ENCODE measurements at places on chromosomes 6 and 20. TPM values are rescaled to one million over a fixed set of nuclear protein-coding genes. Genes with fewer than 3 reads are reported as not detected.
A peak's percentile ranks its signal among the peaks of the same experiment; 100 is the strongest.

- DNase-seq: no peak
Measured at GRCh38 chr6:46104209-46104608, 25.6 kb upstream of the ENPP4 start.

DNA sequence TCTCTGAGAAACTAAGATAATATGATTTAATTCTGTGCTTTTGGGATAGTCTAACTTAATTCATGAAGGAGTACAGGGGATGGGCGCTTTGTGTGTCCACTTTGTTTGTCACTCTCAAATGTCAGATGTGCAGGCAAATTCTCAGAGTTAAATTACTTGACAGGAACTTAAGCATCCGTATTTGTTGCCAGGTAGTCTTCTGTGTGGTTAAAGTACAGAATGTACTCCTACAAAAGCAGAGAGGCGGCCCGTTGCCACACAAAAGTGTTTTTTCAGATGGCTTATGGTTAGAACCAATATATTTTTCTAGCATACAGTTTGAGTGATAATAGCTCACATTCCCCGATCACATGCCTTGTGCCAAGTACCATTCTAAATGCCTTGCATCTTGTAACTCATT, 234.4 kb downstream of the LAMA2 start:
- DNase-seq: no peak

- DNase-seq: peak; percentile 84
Measured at GRCh38 chr6:44223319-44224028, at the start of gene SLC29A1. SLC29A1 (plus strand) TSS chr6:44223595; CDS start chr6:44227314, 3,719 bp downstream.

DNA sequence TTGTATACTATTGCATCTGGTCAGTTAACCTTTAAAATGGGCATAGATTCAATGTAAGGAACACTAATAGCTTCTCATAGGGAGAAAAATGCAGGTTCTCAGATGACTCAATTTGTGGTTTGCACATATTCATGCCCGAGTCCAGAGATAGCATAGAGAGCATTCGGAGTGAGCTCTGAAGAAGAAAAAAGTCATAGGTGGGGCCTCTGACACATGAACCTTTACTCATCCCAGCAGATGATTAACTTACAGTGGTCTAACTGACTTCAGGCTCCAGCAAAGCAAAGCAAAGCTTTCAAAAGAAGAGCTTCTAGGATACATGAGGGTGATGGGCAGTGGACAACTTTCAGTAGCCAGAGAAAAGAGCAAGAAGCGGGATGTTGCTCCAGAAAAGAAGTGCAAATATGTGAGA, 55.3 kb upstream of the BTN3A2 start:
- DNase-seq: no peak

LINC00237 gene
- total RNA-seq: not detected

PTGIS gene
- total RNA-seq: 11.9 TPM

GGTLC1 gene
- total RNA-seq: 0.28 TPM

OLIG3 gene
- not detected for total RNA-seq

DNA sequence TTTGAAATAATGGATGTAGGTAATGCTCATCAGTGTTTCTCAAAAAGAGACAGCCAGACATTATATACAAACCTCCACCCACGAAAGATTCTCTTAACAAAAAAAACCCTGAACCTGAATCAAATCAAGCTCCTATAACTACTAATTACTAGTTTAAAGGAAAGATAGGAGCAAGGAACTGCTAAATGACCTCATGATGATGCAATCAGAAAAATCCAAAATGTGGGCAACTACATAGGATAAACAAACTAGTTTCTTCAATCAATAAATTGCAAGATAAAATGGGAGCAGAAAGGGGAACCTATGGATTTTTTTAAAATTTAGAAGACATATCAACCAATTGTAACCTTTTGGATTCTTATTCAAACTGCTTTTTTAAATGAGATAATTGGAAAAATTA, 43.2 kb upstream of the TMEM30A start:
- DNase-seq: no peak

SIRPB2 gene
- 0.09 TPM for total RNA-seq

CD2AP gene
- total RNA-seq: 17.3 TPM

- no peak for DNase-seq
Measured at GRCh38 chr6:169854813-169855212, 103.4 kb downstream of the ERMARD start.

GINS1 gene
- 0.38 TPM for total RNA-seq

MYLK4 gene
- total RNA-seq: 0.38 TPM

ERVFRD-1 gene
- 0.06 TPM for total RNA-seq

GRCh38 chr6:44642870-44643522, 255.5 kb downstream of the CDC5L start:
- no peak for DNase-seq

GRCh38 chr20:25259358-25259757, 11.5 kb downstream of the PYGB start:
- DNase-seq: no peak

TSPO2 gene
- total RNA-seq: not detected

TPBG gene
- total RNA-seq: 4.1 TPM

- DNase-seq: no peak
Measured at GRCh38 chr6:52183131-52183713, 3.0 kb upstream of the IL17A start.

- no peak for DNase-seq
Measured at GRCh38 chr20:56360133-56360907, 1.5 kb downstream of the FAM210B start.

DNA sequence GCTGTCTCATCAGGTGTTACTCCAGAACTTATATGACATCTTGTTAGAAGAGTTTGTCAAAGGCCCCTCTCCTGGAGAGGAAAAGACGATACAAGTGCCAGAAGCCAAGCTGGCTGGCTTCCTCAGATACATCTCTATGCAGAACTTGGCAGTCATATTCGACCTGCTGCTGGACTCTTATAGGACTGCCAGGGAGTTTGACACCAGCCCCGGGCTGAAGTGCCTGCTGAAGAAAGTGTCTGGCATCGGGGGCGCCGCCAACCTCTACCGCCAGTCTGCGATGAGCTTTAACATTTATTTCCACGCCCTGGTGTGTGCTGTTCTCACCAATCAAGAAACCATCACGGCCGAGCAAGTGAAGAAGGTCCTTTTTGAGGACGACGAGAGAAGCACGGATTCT, 43.7 kb upstream of the SMIM28 start:
- DNase-seq: no peak

AVP gene
- total RNA-seq: not detected

DNA sequence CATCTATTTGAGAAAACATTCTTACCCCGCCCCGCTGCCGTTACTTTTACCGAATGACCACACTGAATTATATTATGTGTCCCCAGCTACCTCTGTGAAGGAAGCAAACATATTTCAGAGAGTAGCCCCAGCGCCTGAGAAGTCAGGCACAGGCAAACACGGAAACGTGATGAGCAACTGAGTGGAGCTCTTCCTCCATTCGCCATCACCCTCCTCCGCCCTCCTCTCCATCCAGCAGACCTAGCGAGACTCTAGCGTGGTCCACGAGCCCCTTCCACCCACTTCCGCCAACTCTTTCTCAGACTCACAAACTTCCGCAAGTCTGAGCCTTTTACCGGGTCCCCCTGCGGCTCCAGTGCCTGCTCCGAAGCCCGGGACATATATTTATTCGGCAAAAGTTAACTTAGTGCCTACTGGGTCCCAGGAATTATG, 582 bp downstream of the SNRPB start:
- DNase-seq: peak; percentile 18

- no peak for DNase-seq
Measured at GRCh38 chr6:144659202-144660182, 374.4 kb downstream of the UTRN start.

- DNase-seq: no peak
Measured at GRCh38 chr6:127550403-127550802, 26.6 kb upstream of the C6orf58 start.

GRCh38 chr6:35391240-35391968, 49.0 kb downstream of the PPARD start:
- no peak for DNase-seq

GRCh38 chr20:37245216-37246150, 16.1 kb downstream of the GHRH start:
- DNase-seq: no peak

DNA sequence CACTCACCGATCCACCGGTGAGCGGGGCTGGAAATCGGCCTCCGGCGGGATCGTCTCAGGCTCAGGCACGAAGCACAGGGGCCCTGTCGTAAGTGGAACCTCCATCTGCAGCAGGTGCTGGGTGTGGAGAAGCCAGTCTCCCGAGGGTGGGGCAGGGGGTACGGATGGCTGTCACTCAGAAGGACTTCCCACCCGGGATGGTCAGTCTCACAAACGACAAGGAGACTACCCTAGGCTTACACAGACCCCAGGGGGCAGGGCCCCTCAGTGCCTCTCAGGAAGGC, 27.8 kb downstream of the YTHDF1 start:
- DNase-seq: no peak

GRCh38 chr20:50394569-50394968, 115.6 kb upstream of the PTPN1 start:
- DNase-seq: no peak

DNA sequence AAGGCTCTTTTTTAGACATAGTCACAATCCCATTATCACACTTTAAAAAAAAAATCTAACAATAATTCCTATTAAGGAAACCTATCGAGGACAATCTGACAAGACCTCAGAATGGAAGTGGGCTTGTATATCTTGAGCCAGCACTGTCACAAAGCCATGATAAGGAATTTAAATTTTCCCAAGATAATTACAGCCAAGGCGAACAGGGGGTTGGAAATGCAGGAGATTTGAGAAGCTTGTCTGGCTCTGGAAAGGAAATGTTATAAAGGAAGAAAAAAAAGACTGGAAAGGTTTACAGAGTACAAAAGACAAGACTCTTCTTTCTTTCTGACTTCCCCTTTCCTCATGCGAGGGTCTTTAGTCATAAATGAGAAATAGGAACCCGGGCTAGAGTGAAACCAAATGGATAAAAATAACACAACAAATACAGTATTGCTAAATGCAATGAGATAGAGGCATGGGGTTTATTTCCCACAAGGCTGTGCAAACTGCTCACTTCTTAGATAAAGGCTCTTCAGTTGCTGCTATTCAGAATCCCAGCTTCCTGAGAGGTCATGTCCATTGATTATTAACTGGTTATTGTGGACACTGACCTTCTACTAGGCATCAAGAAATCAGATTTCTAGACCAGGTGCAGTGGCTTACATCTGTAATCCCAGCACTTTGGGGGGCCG, 13.4 kb upstream of the GHRH start:
- no peak for DNase-seq

GLP1R gene
- total RNA-seq: 4.3 TPM

- no peak for DNase-seq
Measured at GRCh38 chr20:39646874-39647413, 684.8 kb downstream of the DHX35 start.

GRCh38 chr6:35552285-35552917, 39.7 kb upstream of the TULP1 start:
- DNase-seq: no peak

DNA sequence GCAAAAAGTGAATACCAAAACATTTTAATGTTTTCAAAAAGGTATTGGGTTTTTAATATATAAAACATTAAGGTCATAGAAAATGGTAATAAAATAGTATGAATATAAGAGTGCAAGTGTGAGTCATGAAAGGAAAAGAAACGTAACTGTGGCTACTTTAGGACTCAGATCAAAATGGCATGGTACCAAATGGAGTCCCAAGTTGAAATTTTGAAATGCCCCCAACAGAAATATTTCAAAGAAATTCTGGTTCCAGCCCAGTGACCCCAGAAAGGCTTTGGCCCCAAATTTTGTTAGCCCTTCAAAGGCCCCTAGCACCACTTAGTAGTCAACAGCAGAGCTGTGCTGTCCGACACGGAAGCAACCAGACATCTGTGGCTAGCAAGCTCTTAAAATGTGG, 6.0 kb downstream of the COL12A1 start:
- no peak for DNase-seq

GRCh38 chr20:21272279-21272678, 30.9 kb upstream of the XRN2 start:
- DNase-seq: no peak

- DNase-seq: no peak
Measured at GRCh38 chr20:54093423-54094267, 23.3 kb upstream of the BCAS1 start.

POLR3F gene
- total RNA-seq: 4.8 TPM
